Caco-2 (cell line): ENCODE measurements at places on chromosomes 16 and 17.
A peak's percentile ranks its signal among the peaks of the same experiment; 100 is the strongest.

- no peak for DNase-seq
These were observed 120.9 kb downstream of the CMIP start for GRCh38 chr16:81565321-81566028.

- no peak for DNase-seq
These were observed 14.0 kb downstream of the LDHD start for GRCh38 chr16:75102595-75102994.

DNA sequence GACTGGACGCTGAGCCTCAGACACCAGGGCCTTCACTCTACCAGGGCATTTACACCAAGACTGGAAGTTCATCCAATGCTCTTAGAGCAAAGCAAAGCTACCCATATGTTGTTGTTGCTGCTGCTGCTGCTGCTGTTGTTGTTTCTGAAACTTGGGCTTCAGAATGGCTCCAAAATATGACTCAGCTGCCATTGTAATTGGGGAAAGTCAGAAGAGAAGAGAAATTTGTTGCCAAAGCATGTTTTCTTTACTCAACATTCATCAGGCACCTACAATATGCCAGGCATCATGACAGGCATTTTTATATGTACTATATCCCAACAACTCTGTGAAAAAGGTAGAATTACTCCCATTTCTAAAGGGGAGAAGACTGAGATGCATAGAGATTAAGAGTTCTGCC, 11.9 kb downstream of the KRT32 start:
- DNase-seq = no peak

- DNase-seq = no peak
These were observed 3.1 kb upstream of the GSE1 start for GRCh38 chr16:85610059-85610445.

DNA sequence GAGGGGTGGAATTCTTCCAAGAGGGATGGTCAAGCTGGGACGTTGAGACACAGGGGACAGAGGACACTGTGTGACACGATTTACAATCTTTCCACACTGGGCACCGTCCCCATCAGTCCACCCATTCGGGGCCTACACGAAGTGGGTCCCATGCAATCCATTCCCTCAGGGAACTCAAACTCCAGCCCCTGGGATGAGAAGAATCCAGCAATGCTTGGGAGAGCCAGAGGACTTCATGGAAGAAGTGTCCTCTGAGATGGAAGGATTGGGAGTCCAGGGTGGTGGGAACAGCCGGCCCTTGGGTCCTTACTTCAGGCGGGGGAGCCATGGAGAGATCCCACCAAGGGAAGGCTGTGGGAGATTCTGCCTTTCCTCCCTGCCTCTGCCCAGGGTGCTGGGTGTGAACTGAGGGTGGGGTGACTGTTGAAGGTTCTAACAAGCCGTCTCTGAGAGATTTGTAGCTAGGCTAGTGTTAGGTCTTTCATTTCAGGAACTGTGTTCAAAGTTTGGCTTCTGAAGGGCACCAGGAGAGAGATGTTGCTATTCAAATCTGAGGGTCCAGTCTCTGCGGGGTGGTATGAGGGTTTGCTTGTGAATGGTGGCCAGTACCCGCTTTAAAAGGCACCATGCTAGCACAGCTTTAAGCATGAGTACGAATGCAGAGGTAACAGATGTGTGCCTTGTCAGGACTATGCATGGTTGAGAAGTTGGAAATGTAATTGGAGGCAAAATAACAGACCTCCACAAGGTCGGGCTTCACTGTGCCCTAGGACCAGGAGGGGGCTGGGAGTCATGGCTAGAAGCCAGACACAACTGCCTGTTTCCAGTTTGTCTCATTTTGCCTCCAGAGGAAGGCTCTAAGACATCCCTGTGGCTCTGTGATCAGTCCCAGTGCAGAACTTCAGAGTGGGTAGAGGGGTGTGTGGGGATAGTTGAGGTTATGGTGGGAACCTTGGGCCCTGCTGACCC, 1.9 kb downstream of the ATP1B2 start:
- no peak for DNase-seq

- DNase-seq = peak; percentile 100
These were observed at the start of gene MBTPS1 for GRCh38 chr16:84116720-84117493. TSS of gene MBTPS1 (minus strand) at chr16:84116942. CDS start at chr16:84101783, 15,159 bp downstream.

DNA sequence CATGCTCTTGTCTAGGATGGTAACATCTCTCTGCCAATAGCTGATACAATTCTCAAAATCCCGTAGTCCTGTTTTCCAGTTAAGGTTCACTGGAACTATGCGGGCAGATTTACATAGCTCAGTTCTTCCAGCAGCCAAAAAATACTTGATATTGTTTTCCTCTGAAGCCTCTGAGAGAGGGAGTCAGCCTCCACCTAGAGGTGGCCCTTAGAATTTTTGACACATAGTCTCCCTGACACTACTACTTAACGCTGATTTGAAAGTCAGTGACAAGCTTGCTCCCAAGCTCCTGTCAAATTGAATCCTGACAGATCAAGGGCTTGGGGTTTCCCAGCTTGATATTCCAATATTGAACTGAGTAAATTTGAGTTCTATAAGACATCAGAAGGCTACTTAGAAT, 1780.1 kb downstream of the TP53TG3F start:
- no peak for DNase-seq

DNA sequence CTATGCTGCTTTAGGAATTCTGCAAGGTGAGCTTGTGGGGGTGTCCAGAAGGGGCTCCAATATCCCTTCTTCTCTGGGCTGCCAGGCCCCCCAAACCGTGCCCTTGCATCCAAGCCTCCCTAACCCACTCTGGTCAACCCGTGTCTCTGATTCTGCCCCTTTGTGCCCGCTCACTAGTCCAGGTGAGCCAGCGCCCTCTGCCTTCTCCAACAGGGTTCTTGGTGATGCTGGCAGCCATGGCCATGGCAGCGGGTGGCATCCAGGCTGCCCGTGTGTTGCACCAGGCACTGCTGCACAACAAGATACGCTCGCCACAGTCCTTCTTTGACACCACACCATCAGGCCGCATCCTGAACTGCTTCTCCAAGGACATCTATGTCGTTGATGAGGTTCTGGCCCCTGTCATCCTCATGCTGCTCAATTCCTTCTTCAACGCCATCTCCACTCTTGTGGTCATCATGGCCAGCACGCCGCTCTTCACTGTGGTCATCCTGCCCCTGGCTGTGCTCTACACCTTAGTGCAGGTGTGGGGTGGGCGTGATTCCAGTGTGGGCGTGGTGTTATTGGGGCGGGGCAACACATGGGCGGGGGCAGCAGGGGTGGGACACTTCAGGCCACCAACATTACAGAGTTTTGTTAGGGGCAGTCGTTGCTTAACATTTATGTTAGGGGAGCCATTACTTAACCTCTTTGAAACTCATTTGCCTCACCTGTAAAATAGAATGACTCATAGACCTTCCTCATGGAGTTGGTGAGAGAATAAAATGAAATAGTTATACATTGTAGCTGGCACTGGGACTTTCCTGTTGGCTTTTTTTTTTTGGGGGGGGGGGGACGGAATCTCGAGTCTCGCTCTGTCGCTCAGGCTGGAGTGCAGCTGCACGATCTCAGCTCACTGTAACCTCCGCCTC, 31.4 kb downstream of the ANKRD40 start:
- no peak for DNase-seq

DNA sequence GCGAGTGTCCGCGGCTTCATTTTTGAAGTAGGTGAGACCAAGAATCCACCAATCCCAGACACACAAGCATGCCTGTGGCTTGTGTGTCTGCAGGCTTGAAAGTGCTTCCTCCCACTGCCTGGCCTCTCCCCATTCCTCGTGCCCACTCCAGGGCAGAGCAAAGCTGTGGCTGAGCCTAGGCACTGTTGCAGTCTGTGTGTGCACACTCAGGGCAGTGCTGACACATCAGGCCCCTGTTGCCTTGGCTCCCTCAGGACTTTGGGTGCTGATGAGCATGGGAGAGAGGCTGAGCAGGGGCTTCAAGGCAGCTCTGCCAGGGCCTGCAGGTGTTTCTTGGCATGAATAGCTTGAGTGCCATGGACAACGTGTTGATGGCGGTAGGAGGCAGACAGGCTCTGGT, 776.7 kb downstream of the CDH11 start:
- no peak for DNase-seq

GRCh38 chr16:86537486-86537885, 17.5 kb downstream of the MTHFSD start:
- no peak for DNase-seq
